ENCODE measurements at places on chromosomes 3 and 15. TPM values are rescaled to one million over a fixed set of nuclear protein-coding genes. Genes with fewer than 3 reads are reported as not detected.

- no peak for DNase-seq
Observed at GRCh38 chr3:15638193-15638890, 36.8 kb downstream of the BTD start.

DNA sequence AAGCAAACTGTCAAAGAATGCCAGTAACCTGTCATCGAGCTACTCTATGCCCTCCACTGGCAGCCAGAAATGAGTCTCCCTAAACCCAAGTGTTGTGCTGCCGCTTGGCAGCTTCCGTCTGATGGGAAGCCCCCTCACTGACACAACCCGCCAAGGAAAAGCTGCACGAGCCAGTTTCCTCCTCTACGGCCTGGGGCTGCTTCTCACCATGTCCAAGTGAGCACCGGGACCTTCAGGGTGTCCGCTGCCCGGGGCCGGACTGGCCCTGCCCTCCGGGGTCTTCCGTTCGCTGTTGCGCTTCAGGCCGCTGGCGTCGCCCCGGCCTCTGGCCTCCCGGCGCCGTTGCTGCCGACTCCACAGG lies 490 bp downstream of the TOMM70 start:
- peak; percentile 46 for DNase-seq

- no peak for DNase-seq
Observed at GRCh38 chr3:171295484-171296373, 164.5 kb downstream of the TNIK start.

Gene FBXW12
- total RNA-seq, result 1.6 TPM

- no peak for DNase-seq
Observed at GRCh38 chr3:167078070-167078622, 302.0 kb downstream of the ZBBX start.

GRCh38 chr3:151328298-151328995 lies 902 bp downstream of the P2RY13 start:
- DNase-seq, result no peak

Gene MOBP
- total RNA-seq, result 435 TPM

GRCh38 chr15:83845230-83845629 lies 191.3 kb downstream of the ADAMTSL3 start:
- DNase-seq, result no peak

Gene QTRT2
- 13.0 TPM for total RNA-seq

Gene P2RY13
- total RNA-seq, result 3.2 TPM

DNA sequence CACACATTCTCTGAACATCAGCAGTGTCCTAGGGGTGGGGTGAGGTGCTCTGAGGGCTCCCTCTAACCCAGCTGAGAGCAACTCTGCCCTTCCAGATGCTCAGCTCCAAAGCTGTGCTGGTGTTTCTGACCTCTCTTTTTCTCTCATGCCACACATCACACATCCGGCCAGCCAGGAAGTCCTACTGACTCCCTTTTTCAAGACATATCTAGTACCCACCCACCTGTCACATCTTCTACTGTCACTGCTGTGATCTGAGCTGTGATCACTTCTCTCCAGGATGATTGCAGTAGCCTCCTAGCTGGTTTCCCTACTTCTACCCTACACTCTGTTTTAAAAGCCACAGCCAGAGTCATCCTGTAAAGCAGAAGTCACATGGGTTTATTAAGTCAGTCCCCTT lies 30.2 kb upstream of the MASP1 start:
- DNase-seq, result no peak

DNA sequence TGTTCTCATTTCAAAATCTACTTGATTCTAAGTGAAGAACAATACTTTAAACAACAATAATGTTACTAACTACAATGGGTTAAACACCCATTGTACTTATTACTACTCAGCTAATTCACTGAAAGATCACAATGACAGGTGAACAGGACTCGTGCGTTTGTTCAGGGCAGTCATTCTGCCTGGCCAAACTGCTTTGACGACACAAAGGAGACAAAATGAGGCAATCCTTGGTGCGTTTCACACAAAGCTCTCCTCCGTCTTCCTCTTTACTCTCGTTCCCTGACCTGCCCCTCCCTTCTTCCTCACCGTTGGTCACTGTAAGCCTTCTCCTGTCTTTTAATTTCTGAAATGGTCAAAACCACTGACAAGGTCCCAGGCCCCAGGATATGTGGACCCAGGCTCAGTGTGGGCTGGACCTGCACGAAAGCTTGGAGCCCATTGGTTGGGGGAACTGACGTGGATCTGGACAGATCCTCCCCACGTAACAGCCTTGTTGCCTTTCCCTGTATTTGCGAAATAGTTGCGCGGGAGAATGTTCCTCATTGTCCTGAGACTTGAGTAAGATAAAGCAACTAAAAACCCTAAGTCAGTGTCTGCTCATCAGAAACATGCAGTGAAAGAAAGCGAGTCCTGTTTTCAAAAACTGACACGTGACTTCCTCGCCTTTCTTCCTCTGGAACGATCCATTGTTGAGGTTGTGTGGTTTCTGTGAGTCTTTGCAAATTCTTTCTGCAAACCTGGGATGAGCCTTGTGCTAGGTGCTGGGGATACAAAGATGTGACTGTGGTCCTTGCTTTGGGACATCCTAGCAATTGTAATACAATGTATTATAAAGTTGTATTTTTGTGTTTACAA lies 147.1 kb upstream of the RGMA start:
- peak; percentile 21 for DNase-seq

DNA sequence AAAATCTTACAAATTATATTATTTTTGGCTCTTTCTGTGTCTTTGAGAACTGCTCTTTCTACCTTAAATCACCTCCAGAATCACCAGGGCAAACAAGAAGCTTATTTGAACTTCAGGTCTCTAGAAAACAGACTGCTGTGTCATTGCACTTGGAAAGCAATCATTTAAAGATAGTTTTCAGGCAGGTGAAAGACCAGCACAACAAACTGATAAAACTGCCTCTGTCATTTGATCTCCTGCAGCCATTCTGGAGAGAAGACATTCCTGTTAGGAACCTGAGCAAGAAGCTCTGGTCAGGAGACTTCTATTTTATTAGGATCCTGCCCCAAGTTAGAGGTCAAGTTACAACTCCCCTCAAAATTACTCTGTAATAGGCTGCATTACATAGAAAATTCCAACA lies 50.7 kb upstream of the AP4E1 start:
- DNase-seq, result no peak

DNA sequence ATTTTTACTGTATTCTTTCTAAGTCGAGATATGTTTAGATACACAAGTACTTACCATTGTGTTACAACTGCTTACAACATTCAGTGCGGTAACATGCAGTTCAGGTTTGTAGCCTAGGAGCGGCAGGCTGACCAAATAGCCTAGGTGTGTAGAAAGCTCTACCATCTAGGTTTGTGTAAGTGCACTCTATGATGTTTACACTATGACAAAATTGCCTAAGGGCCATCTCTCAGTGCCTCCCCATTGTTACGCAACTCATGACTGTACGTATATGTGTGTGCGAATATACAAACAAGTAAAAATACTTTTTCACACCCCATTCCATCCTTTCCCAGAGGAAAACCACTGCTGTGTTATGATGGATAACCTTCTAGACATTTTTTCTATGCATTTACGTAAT lies 44.3 kb downstream of the PXYLP1 start:
- no peak for DNase-seq

DNA sequence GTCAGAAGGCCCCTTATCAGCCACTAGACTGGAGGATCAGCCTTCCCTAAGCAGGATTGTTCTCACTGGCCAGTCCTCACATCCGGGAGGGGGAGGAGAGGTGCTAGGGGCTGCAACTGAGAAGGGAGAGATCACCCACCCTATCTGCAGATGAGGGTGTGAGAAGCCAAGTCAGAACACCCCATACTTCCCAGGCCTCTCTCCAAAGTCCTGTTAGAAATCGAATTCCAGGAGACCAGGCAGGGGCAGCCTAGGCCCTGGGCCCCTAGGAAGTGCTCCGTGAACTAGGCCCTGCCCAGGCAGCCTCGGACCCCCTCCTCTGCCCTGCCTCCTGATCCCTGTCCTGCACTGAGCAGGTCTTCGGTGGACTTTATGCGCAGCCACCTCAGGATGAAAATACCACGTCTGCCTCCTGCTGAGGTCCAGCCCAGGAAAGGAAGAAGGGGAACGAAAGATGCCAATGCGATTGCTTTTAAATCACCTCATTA lies 933 bp downstream of the DZIP1L start:
- no peak for DNase-seq

DNA sequence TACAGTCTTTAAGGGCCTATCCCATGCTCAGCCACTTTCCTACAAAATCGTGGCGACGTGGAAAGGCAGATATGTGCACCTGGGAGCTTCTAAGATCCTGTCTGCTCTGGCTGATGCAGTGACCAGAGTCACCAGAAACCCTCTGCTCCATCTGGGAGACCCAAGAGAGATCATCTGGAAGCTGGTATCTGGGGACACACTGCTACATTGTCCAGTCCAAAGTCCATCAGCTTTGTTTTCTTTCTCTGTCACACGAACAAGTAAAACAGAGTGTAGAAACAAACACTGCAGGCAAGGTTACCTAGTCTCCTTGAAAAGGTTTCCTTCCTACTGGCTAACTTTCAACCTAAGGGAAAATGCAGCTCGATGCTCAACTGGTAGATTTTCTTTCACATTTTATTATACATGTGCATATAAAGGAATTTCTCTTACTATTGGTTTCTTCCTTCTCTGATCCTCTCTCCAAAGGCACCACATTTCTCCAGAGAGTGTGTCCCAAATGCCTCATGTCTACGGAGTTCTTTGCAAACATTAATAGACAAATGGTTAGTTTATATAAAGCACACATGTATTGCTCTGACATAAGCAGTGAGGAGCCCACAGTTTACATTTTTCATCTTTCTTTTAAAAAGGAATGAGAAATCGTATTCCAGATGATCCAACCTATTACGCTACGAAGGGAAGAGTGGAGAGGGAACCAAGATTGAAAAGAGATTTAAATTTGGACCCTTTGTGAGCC lies 8.3 kb upstream of the GREM1 start:
- DNase-seq, result no peak

- DNase-seq, result no peak
Observed at GRCh38 chr3:112470788-112471187, 28.5 kb downstream of the BTLA start.

GRCh38 chr3:77506384-77506783 lies 466.5 kb downstream of the ROBO2 start:
- DNase-seq, result no peak

GRCh38 chr15:36777926-36778325 lies 198.5 kb downstream of the CDIN1 start:
- no peak for DNase-seq

GRCh38 chr3:55458181-55458790 lies 28.8 kb downstream of the WNT5A start:
- DNase-seq, result no peak
